Right ventricle myocardium superior (tissue), 1 donor: ENCODE measurements at places on chromosomes 12 and 14. TPM values are rescaled to one million over a fixed set of nuclear protein-coding genes. Genes with fewer than 3 reads are reported as not detected.
A peak's percentile ranks its signal among the peaks of the same experiment; 100 is the strongest.

- no peak for DNase-seq
Measured at GRCh38 chr12:25992026-25992782, 33.7 kb downstream of the RASSF8 start.

The RNASE4 gene
- total RNA-seq = 9.4 TPM

DNA sequence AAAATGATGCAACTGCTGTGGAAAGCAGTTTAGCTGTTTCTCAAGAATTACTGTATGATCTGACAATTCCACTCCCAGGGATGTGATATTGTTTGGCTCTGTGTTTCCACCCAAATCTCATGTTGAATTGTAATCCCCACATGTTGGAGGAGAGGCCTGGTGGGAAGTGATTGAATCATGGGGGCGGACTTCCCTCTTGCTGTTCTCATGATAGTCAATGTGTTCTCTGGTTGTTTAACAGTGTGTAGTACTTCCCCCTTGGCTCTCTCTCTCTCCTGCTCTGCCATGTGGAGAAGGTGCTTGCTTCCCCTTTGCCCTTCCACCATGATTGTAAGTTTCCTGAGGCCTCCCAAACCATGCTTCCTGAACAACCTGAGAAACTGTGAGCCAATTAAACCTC, 93.4 kb upstream of the CPM start:
- DNase-seq = no peak

GRCh38 chr14:41362139-41362538, 244.5 kb upstream of the LRFN5 start:
- no peak for DNase-seq

- DNase-seq = no peak
Measured at GRCh38 chr12:65631621-65632111, 192.6 kb upstream of the HMGA2 start.

The ACSS3 gene
- 25.8 TPM for total RNA-seq

GRCh38 chr12:109926488-109927210, 26.6 kb downstream of the TCHP start:
- DNase-seq = no peak

- no peak for DNase-seq
Measured at GRCh38 chr14:103398427-103399195, 13.4 kb downstream of the MARK3 start.

- no peak for DNase-seq
Measured at GRCh38 chr14:97106166-97106565, 309.0 kb downstream of the VRK1 start.

The MAP1LC3B2 gene
- 4.1 TPM for total RNA-seq

GRCh38 chr14:71682337-71682736, 249.9 kb upstream of the RGS6 start:
- DNase-seq = no peak

- DNase-seq = no peak
Measured at GRCh38 chr12:75779891-75780496, 251.6 kb downstream of the PHLDA1 start.

The SERPINA3 gene
- total RNA-seq = 55.2 TPM

- DNase-seq = no peak
Measured at GRCh38 chr12:43306066-43306465, 245.9 kb downstream of the ADAMTS20 start.

DNA sequence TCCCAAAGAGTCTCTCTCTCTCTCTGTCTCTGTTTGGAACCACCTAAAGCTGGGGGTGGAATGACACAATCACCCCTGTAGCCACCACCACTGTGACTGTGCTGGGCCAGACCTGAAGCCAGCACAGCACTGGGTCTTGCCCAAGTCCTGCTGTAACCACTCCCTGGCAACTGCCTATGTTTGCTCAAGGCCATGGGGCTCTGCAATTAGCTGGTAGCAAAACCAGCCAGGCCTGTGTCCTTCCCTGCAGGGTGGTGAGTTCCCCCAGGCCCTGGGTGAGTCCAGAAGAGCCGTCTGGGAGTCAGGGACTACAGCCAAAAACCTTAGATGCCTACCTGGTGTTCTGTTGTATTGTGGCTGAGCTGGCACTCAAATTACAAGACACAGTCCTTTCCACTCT, 50.8 kb downstream of the DGLUCY start:
- DNase-seq = peak; percentile 66

DNA sequence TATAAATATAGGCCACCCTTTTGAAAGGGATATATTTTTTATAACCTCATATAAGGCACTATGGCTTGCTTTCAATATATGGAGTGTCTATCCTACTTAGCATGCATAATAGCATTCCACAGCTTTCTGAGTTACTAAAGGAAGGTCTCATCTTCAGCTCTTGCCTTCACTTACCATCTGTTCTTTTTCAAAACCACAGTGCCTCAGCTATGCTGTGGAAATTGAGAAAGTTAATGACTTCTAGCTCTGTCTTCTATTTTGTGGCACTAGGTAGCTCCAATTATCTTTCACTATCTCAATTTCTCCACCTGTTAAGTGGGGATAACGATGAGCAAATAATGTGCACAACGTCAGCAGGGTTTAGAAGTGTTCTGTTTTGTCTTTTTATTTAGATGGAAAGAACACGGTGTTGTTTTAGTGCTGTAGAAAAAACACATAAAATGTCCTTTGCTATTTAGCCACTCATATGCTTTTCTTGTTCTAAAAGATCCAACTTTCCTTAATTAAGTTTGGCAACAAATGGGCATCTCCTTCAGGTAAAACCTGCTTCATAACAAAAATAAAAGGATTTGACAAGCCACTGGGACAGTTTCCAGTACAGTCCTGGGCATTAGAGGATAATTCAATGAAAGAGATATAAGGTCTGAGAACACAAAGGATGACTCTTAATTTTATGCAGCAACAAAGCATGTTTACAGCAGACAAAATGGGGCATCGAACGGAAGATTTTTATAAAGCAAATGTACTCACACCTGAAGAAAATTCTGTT, 462.0 kb upstream of the SYT1 start:
- DNase-seq = no peak

GRCh38 chr12:85843606-85844310, 7.5 kb upstream of the RASSF9 start:
- no peak for DNase-seq

DNA sequence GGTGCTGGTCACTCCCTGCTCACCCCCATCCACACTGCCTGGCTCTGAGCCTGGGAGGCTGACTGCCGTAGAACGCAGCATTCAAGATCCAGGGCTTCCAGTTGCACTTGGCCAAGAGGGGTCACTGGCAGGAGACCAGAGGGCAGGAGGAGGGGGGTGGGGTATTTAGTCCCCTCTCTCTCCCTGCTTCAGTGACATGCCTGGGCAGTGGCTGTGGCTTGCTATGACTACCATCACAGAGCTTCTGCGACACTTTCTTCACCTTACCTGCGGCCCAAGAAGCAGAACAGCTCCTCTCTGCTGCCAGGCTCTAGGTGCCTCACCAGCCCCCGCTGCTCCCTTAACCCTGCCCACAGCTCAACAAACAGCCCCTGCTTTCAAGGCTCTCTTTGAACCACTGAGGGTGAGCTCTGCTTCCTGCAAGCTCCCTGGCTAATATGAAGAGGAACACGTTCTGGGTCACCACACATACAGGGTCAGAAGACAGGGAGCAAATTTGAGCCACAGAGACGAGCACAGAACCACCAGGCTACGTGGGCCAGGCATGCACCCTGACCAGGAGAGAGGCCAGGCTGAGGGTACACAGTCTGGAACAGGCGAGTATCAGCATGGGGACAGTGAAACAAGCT, 55.7 kb downstream of the ITPK1 start:
- no peak for DNase-seq

GRCh38 chr12:23350808-23351207, 598.7 kb downstream of the SOX5 start:
- DNase-seq = no peak

The RNASE1 gene
- 317 TPM for total RNA-seq

DNA sequence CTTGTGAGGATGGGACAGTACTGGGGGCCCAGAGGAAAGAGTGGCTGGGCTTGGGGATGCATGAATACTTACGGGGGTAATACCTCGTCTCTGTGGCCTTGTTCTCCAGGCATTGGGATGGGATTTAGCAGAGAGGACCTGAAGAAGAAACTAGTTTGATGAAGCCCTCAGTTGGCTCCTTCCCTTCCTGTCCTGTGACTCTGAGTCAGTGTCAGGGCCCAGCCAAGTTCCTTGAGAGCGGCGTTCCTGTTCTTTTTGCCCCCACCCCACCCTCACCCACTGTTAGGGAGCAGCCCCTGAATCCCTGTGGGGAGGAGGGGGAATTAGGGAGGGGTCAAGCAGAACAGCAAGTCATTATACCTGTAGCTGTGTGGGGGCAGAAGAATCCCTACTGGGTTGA, 5.2 kb upstream of the LRP1-AS start:
- DNase-seq = no peak

- no peak for DNase-seq
Measured at GRCh38 chr14:76063327-76063726, 77.8 kb downstream of the IFT43 start.

DNA sequence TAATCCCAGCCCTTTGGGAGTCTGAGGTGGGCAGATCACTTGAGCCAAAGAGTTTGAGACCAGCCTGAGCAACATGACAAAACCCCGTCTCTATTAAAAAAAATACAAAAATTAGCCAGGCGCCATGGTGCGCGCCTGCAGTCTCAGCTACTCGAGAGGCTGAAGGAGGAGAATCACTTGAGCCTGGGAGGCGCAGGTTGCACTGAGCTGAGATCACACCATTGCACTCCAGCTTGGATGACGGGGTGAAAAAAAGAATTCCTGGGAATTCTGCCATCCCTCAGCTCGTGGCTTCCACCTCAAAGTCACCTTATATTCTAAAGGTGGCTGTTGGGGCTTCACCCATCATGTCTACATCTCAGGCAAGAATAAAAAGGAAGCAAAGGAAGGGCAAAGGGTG, 12.9 kb downstream of the BCL2L14 start:
- DNase-seq = no peak

DNA sequence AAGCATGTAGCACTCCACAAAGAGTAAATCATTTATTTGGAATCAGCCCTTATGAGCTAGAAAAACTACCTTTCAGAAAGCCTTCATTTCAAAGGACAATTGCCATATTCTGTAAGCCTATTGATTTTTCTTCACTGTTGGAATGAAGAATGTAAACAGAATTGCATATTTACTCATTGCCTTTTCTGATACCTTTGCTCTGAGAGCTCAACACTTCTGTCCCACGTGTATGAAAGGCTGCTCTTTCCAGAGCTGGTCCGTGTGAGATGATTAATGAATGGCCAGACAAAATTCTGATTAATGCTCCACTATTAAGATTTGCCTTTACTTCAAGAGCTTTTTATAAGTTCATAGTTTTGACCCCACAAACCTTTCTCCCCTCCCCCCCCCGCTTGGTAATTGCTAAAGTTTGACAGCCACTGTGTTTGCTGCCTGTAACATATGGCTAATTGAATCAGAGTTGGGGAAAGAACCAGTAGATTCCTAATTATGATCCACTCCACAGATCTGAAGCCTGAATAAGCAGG, 63.0 kb upstream of the PLEKHA5 start:
- DNase-seq = no peak

The ZDHHC22 gene
- total RNA-seq = not detected

DNA sequence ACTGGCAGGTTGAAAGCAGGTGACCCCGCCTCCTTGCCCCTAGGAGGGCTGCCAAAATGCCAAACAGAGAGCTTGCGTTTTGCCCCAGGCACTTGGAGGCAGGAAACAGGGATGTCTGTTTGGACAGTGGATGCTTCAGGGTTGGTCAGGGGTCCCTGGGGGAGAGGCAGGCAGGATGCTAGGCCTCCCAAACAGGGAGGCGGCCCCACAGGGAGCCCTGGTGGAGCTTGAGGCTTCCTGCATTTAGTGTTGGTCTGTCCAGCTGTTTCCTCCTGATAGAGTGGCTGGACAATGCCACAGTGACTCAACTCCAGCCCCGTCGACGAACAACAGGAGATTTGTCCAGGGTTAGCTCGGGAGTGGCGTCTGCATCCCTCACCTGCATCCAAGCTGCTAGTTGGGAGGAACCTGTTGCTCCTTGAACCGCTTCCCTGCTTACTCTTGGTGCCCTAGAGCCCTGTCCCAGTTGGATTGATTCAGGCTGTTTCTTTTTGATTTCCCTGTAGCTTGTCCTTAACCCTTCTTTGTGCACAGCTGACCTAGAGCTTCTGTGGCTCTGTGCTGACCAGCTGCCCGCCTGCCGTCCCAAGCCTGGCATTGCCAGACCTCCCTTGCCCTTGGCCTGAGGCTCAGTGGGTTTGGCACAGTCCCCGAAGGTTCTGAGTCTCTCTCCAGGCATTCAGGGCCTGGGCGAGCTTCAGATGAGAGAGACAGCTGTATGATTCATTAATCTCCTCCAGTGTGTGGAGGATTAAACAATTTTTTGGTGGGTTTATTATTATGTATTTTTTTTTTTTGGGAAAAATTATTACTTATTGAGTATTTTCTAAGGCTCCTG, 45.9 kb downstream of the TSPAN9 start:
- DNase-seq = peak; percentile 69

The FOXJ2 gene
- 22.4 TPM for total RNA-seq

- no peak for DNase-seq
Measured at GRCh38 chr12:74401966-74402365, 135.7 kb upstream of the ATXN7L3B start.

- DNase-seq = no peak
Measured at GRCh38 chr12:2336409-2336829, 283.6 kb downstream of the CACNA1C start.

The CLEC2A gene
- total RNA-seq = not detected

DNA sequence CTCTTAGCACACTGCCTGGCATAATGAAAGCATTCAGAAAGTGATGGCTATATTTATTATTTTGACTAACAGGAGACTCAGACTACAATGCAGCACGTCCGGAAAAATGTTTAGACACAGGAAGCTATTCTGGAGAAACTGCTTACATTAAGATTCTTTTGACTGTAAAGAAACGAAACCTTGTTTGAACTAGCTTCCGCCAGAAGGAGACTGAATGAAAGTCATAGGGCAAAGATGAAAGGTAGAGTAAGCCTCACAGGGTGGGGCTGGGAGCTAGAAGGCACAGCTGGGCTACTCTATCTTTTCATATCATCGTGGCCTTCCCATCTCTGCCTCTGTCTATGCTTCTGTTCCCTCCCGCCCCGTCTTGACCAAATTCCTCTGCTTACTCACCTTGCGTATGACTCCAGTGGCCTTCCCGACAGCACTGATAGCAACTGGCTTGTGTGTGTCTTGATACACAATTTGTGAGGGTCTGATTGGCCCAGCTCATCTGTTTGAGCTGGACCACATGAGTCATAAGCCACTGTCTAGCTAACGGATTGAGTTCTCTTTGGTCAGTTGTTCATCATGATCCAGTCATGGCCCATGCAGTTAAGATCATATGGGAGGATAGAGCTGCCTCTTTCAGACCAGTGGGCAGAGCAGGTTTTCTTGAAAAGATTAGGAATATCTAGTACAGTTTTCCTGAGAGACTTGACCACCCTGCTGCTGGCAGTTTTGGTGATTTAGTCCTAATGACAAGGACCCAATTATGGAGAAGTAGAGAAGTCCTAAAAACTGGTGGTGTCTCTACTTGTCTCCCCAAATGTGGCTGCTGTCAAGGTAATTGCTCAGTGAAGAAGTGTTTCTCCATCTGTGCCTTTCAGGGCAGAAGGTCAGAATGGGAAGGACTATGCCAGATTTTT, 151.5 kb upstream of the SLC38A2 start:
- DNase-seq = no peak

The KCNK10 gene
- not detected for total RNA-seq

GRCh38 chr14:101737414-101738339, 23.8 kb upstream of the PPP2R5C start:
- DNase-seq = no peak
